ENCODE measurements at places on chromosomes 13 and 19.

DNA sequence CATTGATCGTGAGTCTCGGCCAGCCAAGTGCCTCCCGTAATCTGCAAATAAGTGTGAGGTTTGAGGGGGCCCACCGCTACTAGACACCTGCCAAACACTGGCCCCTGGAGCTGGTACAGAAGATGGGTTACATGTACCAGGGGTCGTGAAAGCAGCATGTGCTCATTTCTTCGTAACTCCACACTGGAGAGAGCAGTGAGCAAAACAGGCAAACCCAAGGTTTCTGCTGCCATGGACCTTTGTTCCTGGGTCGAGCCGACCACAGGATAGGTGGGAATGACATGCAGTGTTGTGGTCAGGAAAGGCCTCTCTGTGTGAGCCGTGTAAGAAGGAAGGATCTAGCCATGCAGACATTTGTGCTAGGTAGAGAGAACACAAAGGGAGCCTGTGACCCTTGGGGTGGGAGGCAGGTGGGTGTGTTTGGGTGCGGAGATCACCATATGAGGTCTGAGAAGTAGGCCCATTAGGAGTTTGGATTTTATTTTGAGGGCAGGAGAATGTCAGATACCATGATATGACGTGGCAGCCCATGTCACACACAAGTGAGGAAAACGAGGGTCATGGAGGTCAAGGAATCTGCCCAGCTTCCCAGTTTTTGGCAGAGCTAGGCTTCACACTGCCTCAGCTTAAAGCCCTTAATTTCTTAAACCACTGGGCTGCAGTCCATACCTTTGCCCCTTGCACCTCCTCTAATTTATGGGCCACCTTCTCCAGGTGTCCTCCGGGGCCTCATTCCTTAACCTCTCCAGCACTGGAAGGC lies 919 bp downstream of the GTF3A start:
- DNase-seq = peak; percentile 40

- DNase-seq = peak; percentile 10
Observed at GRCh38 chr13:19089315-19089714, 92.3 kb downstream of the TUBA3C start.

DNA sequence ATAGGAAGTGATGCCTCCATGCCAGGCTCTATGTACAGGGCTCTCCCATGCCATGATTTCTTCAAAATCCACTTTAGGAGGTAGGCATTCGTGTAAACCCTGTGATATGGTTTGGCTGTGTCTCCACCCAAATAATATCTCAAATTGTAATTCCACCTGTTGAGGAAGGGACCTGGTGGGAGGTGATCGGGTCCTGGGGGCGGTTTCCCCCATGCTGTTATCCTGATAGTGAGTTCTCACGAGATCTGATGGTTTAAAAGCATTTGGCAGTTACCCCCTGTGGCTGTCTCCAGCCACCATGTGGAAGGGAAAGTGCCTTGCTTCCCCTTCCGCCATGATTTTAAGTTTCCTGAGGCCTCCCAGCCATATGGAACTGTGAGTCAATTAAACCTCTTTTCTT lies 8.1 kb downstream of the SARS2 start:
- DNase-seq = no peak

GRCh38 chr19:6828306-6828697 lies 55.8 kb downstream of the VAV1 start:
- no peak for DNase-seq

DNA sequence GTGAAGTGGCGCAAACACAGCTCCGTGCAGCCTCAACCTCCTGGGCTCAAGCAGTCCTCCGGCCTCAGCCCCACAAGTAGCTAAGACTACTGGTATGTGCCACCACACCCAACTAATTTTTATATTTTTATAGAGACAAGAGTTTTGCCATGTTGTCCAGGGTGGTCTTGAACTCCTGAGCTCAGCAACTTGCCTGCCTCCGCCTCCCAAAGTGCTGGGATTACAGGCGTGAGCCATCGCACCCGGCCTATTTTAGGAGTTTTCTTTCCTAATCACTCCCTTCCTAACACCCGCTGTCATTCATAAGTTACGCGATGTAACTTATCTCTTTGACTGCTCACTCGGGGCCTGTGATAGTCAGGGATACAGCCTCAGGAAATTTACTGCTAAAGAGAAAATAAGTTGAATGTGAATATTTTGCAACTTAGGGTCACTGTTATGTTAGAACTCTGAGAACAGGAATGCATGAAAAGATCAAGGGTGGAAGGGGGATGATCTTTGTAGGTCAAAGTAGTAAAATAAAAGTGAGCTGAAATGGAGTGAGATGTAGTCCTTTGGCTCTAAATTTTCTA lies 140.3 kb downstream of the DCT start:
- no peak for DNase-seq

GRCh38 chr13:73231471-73231870 lies 172.7 kb downstream of the KLF5 start:
- no peak for DNase-seq

DNA sequence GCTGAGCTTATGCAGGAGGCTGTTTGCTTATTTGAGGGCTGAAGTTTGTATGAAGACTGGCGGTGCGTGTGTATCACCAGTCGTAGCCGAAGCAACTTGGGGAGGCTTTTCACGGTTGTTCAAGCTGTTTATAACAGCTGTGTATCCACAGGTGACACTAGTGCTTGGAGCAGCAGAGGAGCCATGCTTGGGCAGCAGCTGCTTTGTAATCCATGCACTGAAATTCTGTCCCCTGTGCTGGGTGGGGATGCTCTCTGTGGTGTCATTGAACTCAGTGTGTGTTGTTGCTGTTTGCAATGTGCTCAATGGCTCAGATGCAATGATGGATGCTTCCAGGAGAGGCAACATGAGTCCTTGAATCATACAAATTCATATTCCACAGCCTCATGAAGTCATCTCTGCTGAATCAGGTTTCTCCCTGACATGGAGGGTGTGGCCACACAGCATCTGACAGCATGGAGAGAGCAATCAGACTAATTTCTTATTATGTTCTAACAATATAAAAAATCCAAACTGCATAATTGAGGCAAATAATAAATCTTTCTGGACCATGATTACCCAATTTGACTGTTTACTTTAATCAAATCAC lies 18.8 kb upstream of the GTF3A start:
- peak; percentile 52 for DNase-seq

GRCh38 chr19:2863816-2864215 lies 3.3 kb upstream of the ZNF556 start:
- DNase-seq = no peak

DNA sequence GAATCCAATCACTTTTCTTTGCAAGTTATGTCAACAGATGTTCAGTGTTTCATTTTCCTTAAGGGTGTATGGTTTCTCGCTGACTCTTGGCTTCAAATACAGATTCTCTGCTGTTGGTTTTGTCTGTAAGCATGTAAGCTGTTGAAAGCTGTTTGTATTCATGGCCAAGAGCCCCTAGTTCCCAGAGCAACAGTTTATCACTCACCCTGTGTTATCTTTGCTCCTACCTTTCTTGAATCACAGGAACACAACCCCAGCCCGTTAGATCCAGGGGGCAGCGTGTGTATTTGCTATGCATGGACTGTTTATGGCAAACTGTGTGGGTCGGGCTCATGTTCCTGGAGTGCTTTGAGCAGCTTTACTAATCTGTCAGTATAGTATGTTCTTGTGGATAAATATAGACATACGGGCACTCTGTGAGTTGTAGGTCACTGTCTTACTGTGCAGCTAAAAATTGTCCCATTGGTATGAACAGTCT lies 28.9 kb downstream of the FRY start:
- no peak for DNase-seq

DNA sequence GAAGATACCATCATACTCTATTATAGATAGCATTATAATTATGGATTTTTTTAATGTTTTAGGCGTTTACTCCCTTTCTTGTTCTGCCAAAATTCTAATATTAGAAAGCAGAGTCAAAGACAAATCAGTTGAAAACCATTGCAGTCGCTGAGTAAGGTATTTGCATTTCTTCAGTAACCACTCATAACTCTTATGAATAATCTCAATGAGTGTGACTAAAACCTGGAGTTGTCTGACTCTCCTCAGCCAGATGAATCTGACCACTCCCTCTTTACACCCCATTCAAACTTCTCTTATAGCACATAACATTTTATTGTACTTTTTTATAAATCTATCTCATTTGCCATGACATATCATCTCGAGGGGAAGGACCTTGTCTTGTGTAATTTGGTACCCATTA lies 1006.5 kb downstream of the DIAPH3 start:
- DNase-seq = no peak

DNA sequence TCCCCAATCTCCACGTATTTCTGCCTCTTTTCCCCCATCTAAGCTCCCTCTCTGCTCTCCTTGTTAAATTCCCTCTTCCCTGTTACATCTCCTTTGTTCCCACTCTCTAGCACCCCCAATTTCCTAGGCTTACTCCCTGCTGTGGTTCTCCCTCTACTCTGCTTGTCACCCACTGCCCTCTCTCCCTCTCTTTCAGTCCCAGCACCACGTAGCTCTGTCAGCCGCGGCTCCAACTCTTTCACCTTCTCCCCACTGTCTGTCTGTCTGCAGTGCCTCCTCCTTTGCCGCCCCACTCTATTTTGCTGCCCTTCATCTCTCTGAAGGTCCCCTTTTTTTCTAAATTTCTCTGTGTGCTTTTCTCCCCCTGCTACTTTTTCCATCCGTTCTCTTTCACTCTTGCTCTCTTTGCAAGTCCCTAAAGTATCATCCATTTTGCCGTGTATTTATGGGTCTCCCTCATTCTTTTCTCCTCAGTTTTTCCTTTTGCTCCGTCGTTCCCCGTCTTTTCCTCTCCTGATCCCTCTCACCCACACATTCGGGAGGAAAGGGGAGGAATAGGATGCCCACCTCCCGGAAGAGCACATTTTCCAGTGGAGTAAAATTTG lies 937 bp downstream of the ZNF841 start:
- DNase-seq = peak; percentile 2

DNA sequence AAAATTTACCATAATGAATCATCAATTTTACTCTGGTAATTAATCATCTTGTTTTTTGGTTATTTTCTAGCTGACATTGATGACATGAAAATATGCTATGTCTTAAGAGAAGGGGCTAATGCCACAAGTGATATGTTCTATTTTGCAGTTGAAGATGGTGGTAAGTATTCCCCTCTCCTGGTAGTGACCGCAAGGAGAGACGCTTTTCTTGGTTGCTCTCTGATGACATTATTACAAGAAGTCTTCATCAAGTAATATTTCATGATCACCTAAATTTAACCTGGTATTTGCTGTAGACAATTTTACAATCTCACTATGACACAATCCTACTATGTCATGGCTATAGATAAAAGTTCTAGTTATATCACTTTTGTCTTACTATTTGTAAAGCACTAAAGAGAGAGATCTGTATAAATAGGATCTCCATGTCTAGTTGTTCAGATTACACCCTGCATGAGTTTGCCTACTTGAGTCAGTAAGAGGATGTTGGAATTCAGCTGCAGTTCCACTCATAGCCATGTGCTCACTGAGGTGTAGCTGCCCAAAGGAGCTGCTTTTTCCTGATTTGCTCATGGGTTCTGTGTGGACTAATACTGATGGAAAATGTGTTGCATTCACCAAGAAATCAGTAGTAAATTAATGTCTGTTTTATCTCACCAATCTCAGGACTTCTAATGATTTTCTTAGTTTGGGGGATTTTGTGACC lies 10.9 kb downstream of the FREM2 start:
- no peak for DNase-seq

DNA sequence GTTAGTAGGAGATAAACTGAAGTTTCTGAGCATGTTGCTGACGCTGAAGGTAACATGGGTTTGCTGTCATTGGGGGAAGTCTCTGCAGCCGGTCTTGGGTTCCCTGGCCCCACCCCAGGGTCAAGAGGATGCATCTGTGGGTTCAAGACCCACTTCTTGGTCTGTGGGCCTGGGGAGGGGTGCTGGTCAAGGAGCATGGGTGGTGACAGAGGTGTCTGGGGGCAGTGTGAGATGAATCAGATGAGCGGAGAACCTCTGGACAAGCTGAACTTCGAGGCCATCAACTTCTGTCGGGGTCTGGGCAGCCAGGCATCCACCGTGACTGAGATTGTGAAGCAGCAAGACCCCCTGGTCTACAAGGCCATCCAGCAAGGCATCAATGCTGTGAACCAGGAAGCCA lies 51.9 kb downstream of the ACSBG2 start:
- no peak for DNase-seq

GRCh38 chr13:43088093-43088511 lies 64.7 kb downstream of the DNAJC15 start:
- DNase-seq = no peak

- DNase-seq = no peak
Observed at GRCh38 chr19:30666301-30666803, 294.2 kb downstream of the ZNF536 start.

DNA sequence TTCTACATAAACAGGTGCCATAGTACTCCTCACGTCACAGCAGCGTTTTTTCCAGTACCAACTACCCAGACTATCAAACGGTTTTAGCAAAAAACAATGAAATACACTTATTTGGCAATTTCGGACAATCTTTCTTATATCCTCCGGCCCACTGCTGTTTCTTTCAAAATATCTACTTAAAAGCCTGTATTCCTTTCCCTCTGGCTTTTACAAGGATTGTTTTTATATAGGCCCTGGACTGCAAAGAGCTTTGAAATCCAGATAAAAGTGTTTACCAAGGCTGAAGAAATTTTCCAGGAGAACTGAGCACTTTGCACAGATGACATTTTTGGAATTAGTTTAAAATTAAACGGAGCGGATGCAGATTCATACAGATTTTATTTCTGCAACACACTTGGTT lies 255.9 kb upstream of the STARD13 start:
- peak; percentile 42 for DNase-seq

DNA sequence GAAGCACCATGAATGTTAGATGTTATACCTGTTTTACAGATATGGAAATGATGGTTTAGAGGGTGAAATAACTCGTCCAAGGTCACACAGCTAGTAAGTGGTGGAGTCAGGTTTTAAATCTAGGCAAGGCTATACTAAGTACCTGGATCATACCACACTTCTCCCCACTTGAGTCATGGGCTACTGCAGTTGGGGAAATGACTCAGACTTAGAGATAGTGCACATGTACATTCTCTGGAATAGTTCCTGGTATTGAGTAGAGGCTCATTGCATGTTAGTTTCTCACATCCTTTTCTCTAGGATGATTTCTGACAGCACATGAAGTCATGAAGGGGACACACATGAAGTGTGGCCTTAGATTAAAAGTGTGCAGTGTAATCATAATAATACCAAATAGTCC lies 76.2 kb upstream of the TNFSF11 start:
- no peak for DNase-seq

- DNase-seq = peak; percentile 68
Observed at GRCh38 chr13:88862095-88862620, 1191.0 kb downstream of the SLITRK5 start.

- no peak for DNase-seq
Observed at GRCh38 chr19:1531587-1531986, 7.7 kb downstream of the PLK5 start.

DNA sequence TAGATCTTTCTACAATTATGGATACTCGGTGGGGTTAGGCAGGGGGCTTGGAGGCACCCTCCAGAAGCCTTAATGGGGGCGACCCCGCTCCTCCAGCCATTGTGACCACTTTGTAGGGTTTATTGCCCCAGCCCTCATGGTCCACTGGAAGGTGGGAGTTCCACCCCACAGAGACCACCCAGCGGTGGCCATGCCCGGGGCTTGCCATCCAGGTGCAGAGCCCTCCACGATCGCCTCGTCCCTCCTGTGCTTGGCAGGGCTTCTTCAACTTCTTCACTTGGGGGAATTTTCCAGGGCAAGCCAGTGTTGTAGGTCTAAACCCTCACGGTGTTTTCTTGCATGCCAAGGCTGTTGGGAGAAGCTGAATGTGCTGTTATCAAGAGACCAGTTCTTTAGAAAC lies 16.1 kb downstream of the ZNF536 start:
- no peak for DNase-seq

GRCh38 chr13:45607931-45608330 lies 7.6 kb downstream of the ERICH6B start:
- DNase-seq = no peak

- DNase-seq = no peak
Observed at GRCh38 chr13:94053986-94054593, 425.4 kb downstream of the DCT start.
